Osteocyte (in vitro differentiated cells): ENCODE measurements at places on chromosomes 2 and 18. TPM values are rescaled to one million over a fixed set of nuclear protein-coding genes. Genes with fewer than 3 reads are reported as not detected.

GRCh38 chr2:43135583-43135982 is 90.8 kb downstream of the ZFP36L2 start:
- no peak for DNase-seq

DNA sequence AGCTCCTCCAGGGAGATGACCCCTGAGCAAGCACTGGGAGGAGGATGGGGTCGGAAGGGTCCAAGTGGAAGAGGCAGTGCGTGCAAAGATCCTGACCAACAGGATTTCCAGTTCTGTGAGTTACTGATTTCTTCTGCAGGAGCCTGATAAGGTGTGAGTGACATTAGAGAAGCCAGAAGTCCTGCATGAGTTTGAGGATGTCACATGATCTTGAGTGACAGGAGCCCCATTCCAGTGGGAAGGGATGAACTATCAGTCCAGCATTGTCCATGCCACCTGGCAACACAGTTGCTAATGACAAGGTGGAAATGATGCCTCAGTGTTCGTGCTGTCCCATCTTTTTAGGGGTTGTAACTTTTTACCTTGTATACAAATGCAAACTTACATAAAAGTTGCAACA is 285.1 kb upstream of the HDAC4 start:
- no peak for DNase-seq

The TRABD2A gene
- total RNA-seq, result 0.21 and 0.99 TPM in 2 replicates

The NEDD4L gene
- 40.0 and 41.1 TPM in 2 replicates for total RNA-seq

DNA sequence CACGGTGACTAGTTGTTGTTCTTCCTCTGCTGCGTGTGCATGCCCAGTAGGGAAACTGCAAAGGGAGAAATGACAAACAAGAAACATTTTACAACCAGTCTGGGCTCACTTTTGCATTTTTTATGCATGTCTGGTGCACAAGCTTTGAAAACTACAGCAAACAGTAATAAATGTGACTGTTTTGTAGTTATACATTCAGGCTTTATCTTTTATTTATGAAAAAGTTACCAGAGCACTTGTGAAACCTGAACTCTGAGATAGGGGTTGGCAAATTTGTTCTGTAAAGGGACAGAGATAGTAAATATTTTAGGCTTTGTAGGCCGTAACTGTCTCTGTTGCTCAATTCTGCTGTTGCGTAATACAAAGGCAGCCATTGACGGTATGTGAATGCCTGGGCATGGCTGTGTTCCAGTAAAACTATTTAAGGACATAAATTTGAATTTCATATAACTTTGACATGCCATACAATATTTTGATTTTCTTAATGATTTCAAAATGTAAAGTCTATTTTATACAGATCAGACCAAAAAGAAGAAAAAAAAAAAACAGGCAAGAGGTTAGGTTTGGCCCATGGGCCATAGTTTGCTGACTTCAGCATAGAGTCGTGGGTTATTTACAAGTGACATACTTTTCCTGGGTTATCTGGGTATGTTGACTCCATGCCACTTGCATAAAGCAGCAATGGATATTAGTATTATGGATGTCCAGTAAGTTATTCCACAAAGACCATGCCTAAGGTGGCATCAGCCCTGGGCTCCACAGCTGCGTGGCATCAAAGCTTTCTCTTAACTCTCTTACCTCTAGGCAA is 53.6 kb upstream of the EML6 start:
- peak; percentile 10 for DNase-seq

The PIEZO2 gene
- 134 and 139 TPM in 2 replicates for total RNA-seq

DNA sequence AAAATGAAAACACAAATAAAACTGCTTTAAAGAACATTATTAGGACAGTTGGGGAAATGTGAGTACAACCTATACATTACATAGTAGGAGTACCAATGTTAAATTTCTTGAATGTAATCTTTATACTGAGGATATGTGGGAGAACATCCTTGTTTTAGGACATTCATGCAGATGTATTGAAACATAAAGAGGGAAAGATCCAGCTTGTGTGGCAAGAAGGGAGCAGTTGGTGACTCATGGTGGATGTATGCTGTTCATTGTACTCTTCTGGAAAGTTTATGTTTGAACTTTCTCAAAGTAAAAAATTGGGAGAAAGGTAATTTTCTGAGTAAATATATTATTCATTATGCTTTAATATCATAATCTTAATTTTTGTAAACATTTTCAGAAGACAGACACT is 132.1 kb upstream of the DLGAP1 start:
- no peak for DNase-seq

The SERPINB13 gene
- total RNA-seq, result not detected in 2 replicates

The LHCGR gene
- total RNA-seq, result not detected in 2 replicates

The COPS7B gene
- 34.3 and 35.7 TPM in 2 replicates for total RNA-seq

- no peak for DNase-seq
Observed at GRCh38 chr2:15303874-15304273, 257.3 kb downstream of the NBAS start.

GRCh38 chr2:118115761-118116160 is 27.5 kb downstream of the INSIG2 start:
- no peak for DNase-seq

DNA sequence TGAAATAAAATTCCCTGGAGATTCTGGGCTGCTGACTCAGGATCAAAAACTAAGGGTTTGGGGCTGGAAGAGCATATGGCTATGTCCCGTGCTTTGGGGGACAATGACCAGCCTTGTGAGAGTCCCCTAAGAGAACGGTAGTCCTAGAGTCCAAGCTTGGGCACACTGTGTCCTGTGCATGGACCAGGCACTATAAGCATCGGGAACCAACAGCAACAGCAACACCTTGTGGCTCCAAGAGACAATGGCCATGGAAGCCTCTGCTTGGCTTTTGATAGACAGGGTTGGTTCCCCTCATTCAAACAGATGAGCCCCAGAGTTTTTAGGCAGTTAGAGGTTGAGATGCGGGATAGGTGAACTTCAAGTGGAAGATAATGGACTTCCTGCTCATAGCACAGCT is 294.4 kb upstream of the CHAC2 start:
- no peak for DNase-seq
